Activated T-cell treated with anti-CD3 and anti-CD28 coated beads, Interleukin-2, amount 50 U/mL, for 4 hours (primary cell): ENCODE measurements at places on chromosomes 1 and 21.

DNA sequence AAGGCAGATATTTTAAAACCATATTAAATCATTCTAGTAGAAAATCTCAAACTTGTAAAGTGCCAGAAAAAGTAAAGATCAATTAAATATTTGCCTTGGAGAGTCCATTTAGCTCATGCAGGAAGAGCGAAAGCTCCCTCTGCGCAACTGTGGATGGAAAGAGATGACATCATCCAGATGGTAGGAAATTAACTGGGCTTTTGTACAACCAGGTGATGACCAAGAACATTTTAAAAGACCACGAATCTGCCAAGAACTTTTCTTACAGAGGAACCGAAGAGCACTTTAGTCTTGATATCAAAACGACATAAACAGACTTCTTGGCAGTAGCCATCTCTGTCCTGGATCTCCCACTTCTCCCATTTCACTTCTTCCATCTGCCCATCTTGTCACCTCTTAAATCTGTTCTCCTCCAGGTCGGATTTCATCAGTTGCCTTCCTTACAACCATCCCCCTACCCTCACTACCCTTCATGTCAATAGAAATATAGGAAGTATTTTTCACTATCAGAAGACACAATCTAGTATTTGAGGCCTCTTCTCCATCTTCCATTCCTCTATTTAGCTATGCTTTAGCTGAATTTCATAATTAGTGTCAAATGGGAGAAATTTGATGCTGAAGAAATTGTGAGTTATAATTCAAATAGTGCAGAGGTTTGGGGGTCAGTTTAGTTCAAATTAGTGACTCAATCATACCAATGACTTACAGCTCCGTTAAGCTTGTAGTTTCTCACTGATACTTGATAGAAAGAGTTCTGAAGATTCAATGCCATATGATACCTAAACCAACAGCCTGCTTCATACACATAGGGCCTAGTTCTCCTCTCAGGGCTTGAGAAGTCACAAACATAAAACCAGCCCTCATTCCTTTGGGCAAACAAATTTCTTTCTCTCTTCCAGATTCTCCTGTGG is 22.0 kb upstream of the DNASE2B start:
- no peak for DNase-seq

DNA sequence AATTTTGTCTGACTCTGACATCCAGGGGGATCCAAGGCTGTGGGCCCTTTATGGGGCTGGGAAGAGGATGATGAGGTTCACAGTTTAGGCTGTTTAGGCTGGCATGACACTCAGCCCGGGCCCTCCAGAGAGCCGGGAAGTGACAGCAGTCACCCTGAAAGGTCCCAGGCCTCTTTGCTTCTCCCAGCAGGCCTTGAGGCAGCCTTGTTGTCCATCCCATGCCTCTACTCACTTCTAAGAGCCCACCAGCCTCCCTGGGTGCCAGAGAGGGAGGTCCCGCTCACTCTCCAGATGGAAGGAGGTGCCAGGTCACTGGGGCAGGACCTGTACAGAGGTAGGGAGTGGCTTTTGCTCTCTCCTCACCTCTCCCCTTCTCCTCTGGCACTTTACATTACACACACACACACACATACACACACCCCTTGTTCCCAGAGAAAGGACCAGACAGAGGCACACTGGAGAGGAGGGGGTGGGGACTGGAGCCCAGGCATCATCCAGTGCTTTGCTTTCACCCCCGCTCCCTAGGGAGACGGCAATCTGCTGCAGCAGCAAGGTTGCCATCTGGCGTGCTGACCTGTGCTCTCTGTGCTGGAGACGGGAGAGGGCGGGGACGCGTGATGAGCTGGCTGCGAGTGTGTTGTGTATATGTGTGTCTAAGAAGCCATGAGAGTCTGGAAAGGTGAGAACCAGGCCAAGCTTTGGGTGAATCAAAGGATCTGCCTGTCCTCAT is 4.6 kb downstream of the KLHDC8A start:
- DNase-seq, result no peak

DNA sequence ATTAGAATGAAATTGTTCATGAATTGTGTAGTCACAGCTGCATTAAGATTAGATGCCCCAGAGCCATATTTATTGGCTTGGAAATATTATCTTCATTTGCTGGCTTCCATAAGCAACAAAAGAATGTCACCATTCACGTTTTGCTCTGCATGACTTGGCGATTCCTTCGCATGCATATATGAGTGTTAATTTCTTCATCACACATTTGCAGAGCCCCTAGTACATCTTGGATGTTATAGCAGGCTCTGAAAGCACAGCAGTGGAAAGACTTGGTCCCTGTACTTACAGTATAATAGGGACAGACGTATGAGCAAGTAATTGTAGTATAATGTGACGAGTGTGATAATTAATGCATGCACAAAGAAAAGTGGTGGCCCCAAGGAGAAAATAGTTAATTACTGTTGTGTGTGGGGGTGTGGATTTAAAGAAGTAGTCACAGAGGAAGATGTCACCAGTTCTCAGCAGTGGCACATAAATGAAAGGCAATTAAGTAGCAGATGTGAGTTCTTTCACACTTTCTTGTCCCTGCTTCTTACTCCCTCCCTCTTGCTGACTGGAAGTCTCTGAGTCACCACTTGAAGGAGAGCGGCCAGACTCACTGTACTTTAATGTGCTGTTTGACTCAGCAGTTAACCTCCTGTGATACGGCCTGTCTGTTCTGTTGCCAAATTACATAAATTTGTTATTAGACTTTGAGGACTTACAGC is 21.0 kb downstream of the S100A10 start:
- DNase-seq, result peak; percentile 22

DNA sequence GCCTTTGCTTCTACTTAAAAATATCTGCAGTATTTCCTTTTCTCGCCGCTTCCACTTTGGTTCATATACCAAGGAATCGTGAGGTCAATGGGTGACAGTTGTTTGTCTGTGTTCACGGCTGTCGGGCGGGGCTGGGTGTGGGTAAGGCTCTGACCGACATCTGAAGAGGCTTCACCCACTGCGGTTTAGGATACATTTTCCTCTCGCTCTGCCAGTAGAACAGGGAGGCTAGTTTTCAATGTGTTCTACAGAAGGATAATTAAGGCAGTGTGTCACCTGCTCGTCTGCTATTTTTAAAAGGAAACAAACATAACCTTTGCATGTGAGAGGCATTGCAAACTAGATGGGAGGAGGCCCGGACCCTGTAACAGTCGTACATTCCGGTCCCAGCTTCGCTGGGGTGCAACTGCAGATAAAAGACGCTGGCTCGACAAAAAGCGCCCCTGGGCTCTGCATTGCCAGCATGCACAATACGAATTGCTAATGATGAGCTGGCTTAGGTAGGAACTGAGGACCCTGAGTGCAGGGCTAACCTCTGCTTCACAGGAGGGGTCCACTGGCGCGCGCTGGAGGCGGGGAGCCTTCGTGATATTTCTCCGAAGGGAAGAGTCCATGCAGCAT is 8.5 kb upstream of the ERG start:
- DNase-seq, result no peak

DNA sequence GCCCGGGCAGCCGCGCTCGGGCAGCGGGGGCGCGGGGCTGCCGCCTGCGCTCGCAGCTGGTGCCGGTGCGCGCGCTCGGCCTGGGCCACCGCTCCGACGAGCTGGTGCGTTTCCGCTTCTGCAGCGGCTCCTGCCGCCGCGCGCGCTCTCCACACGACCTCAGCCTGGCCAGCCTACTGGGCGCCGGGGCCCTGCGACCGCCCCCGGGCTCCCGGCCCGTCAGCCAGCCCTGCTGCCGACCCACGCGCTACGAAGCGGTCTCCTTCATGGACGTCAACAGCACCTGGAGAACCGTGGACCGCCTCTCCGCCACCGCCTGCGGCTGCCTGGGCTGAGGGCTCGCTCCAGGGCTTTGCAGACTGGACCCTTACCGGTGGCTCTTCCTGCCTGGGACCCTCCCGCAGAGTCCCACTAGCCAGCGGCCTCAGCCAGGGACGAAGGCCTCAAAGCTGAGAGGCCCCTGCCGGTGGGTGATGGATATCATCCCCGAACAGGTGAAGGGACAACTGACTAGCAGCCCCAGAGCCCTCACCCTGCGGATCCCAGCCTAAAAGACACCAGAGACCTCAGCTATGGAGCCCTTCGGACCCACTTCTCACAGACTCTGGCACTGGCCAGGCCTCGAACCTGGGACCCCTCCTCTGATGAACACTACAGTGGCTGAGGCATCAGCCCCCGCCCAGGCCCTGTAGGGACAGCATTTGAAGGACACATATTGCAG is 3.0 kb downstream of the ARTN start:
- DNase-seq, result no peak

- DNase-seq, result no peak
Measured at GRCh38 chr1:88289401-88290102, 394.5 kb upstream of the PKN2 start.

- no peak for DNase-seq
Measured at GRCh38 chr1:237901299-237901934, 10.7 kb upstream of the ZP4 start.

DNA sequence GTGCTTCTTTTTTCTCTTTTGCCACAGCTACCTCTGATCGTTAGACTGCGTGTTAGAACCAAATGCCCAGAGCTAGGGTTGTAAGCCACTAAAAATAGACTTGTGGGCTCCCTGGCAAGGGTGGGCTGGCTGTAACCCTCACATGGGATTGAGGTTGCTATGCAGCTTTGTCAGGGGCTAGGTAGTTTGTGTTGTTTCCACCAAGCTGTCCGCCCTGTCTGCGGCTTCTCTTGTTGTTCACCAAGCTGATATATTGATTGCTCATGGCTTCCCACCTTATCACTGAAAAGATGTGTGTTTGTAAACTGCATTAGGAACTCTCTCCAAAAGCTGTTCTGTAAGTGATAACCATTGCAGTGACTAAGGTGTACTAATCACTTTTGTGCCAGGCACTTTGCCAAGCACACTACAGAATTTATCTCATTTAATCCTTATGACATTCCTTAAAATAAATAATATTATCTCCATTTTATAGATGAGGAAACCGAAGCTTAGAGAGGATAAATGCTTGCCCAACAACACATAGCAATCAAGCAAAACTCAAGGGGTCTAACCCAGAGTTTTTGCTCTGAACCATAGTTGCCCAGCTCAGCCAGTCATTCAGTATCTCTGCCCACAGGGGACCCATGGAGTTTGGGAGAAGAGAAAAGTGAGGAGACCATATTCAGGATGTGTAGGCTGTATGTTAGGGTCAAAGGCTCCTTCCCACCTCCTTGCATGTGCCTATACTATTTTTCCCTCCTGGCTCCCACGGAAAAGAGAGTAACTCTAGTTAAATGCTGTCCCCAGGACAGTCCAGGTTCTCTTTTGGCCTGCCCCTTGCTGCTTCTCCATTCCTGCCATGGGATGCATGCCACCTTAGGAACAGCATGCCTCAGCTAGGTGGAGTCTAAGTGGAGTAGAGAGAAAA is 42.2 kb upstream of the TARBP1 start:
- DNase-seq, result no peak

DNA sequence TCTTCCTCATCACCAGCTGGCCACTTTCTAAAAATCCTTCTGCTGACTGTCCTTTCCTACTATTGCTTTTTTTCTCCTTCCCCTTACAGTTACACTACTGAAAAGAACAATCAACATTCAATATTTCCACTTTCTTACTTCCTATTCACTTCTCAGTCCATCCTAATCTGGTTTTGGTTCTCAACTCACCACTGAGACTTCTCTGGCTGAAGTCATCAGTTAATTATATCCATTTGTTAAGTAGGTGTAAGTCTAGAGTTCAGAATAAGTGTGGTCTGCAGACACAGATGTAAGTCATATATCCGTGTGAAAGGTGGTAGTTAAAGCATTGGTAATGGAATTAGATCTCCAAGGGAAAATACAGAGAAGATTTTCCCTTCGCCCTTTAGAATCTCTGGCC is 21.4 kb downstream of the PEA15 start:
- no peak for DNase-seq

- DNase-seq, result no peak
Measured at GRCh38 chr1:6212193-6212959, 6.5 kb downstream of the RNF207 start.

DNA sequence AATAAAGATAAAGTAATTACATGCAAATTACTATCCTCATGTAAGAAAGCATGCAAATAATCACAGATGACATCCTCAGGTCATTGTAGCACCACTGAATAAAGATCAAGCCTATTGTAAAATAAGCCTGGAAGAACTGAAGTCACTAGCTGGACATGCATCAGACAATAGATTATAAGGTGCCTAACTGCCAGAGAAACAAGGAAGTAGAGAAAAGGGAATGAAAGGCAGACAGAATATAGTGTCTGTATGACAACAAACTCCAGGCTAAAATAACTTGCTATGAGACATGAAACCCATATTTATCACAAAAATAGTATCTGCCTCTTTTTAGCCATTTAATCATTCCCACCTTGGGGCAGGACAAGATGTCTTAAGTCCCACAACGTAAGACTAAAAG is 108.7 kb downstream of the ENAH start:
- no peak for DNase-seq

DNA sequence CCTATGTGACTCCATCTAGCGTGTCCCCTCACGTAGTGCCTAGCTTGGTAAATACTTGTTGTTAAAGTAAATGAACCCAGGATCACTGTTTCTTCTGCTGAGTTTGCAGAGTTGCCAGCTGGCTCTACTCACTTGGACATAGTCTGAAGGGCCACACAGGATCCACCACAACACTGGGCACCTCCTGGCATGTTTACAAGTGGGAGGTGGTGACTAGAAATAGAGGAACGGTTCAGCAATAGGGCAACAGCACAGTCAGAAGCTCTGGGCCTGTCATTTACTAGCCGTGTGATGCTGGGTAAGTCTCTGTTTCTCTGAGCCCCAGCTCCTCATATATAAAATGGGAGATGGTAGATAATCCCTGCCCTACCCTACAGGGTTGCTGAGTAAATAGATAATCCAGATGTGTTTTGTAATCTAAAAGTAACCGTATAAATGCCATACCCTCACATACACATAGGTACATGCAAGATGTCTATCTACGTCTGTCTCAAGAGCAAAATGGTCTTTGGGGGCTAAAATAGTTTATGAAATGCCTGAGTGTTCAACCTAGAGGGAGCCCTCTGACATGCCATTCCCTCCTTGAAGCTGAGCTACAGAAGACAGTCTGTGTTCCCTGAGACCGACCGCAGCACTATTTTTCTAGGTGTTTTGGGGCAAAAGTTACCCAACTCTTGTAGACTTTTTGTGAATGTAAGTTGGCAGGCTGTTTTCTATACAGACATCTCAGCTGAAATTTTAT is 20.5 kb downstream of the RNF220 start:
- no peak for DNase-seq

- no peak for DNase-seq
Measured at GRCh38 chr1:16300436-16300835, 51.8 kb downstream of the FBXO42 start.

GRCh38 chr21:45256912-45257672 is 30.6 kb downstream of the POFUT2 start:
- no peak for DNase-seq

GRCh38 chr1:240711020-240711419 is 99.1 kb upstream of the GREM2 start:
- no peak for DNase-seq

GRCh38 chr1:88731475-88732269 is 47.6 kb downstream of the PKN2 start:
- no peak for DNase-seq
